ENCODE measurements at places on chromosomes 6 and 20.

DNA sequence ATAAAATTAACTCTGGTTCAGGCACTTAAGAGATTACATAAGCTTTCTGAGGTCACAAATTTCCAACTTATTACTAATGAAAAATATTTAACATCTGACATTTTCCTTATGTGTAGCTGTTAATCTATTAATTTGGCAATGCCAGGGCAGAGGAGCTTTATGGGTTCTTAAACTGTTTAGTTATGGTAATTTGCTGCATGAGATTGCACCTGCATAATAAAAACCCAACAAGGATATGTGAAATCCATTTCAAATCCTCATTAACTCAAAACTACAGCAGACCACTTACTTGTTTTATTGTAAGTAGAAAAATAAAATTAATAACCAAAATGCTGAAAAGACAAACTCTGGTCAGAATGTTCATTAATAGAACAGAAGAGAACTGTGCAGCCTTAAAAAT lies 98.1 kb downstream of the PREP start:
- DNase-seq, result no peak

DNA sequence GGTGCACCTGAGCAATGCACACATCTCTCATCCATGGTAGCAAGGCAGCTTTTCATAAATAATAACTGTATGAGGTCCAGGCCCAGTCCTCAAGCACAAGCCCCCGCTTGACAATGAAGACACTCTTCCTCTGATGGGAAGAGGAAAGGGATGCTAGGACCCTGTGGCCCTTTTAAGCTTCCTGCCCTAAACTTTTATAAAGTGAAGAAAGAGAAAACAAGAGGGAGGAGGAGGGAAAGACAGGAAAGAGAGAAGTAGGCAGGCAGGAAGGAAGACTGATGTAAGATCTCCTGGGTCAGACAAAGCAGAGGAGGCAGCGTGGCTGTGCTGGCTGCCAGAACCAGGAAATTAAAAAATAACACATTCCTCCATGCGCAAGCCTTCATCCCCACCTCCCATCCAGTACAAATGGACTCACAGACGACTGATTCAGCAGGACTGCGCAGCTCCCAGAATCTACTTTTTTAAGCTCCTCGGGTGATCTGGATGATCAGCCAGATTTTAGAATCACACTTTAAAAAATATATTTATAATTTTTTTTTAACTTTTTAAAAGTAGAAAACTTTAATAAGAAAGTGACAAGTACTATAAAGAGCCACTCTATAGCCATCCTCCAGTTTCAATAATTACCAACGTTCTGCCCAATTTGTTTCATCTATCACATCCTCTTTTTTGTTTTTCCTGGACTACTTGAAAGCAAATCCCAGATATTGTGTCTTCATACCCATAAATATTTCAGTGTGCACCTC lies 16.5 kb downstream of the TNFAIP3 start:
- no peak for DNase-seq

DNA sequence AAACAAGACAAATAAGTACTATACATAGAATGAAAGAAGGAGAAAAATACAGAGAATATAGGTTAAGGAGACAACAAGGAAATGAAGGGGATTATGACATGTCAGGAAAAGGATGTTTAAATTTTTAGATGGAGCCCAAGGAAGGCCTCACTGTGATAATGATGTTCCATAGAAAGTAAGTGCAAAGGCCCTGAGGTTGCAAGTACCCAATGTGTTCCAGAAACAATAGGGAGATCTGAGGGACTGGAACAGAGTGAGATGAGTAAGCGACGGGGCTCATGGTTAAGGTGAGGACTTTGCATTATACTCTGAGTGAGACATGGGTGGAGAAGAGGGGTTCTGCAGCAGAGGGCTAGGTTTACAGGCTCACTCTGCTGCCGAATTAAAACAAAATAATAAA lies 122.8 kb upstream of the BCLAF1 start:
- no peak for DNase-seq

- DNase-seq, result no peak
Observed at GRCh38 chr20:17066902-17067301, 159.9 kb upstream of the PCSK2 start.

- DNase-seq, result no peak
Observed at GRCh38 chr6:108524528-108525248, 36.0 kb upstream of the FOXO3 start.

DNA sequence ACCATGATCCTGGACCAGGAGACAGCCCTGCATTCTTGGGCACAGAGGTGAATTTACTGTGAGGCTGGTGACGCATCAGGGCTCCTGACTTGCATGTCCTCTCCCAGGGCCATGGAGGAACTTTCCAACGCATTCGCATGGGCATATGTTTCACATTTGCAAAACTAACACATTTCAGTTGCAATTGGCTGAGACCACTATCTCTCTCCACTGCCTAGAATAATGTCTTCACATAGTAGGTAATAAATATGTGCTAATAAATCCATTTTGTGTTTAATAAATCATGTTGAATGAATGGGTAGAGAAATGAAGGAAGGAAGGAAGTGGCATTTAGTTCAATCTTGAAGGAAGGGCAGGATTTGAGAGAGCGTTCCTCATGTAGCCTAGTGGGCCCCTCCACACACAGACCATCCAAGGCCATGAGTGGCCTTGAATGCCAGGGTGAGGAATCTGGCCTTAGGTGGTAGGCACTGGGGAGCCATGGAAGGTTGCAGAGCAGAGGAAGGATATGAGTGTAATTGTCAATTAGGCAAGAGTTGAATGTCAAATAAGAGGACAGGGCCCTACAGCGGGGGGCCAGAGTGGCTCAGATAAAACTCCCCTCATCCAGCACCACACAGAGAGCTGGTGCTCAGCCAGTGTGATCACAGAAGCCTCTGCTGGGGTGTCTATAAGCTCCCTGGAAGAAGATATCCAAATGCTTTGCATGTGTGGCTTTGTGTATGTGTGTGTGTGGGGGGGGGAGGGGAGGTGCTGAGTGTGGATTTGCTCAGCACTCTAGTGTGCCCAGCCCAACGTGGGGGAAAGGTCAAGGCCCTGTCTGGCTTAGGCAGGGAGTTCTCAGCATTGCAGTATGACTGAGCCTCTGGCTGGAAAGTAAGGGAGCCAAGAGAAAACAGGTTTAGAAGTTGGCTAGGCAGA lies 30.9 kb upstream of the CCN5 start:
- no peak for DNase-seq

GRCh38 chr20:60986506-60987156 lies 265.4 kb upstream of the CDH4 start:
- no peak for DNase-seq

GRCh38 chr6:161128680-161129196 lies 137.2 kb downstream of the MAP3K4 start:
- DNase-seq, result no peak
